ENCODE measurements at places on chromosomes 7 and 10.

DNA sequence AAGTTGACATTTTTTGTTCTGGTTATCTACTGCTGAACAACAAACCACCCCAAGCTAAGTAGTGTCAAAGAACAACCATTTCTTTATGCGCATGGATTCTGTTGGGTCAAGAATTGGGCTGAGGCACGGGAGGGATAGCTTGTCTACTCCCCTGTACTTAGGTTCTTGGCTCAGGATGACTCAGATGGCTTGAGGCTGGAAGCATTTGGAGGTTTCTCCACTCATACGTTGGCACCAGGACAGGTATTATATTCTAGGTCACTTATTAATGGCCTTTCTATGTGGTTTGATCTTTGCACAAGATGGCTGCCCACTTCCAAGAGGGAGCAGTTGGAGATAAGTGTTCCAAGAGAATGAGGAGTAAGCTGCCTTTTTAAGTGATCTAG lies 11.8 kb upstream of the TFAM start:
- no peak for DNase-seq

- DNase-seq, result no peak
Measured at GRCh38 chr7:64863021-64863420, 40.1 kb upstream of the ZNF273 start.

- DNase-seq, result no peak
Measured at GRCh38 chr10:49540056-49540797, 1.3 kb upstream of the ERCC6 start.

GRCh38 chr7:95545007-95545615 lies 51.2 kb downstream of the PDK4 start:
- DNase-seq, result no peak

GRCh38 chr10:98312349-98312748 lies 44.4 kb upstream of the LOXL4 start:
- no peak for DNase-seq

DNA sequence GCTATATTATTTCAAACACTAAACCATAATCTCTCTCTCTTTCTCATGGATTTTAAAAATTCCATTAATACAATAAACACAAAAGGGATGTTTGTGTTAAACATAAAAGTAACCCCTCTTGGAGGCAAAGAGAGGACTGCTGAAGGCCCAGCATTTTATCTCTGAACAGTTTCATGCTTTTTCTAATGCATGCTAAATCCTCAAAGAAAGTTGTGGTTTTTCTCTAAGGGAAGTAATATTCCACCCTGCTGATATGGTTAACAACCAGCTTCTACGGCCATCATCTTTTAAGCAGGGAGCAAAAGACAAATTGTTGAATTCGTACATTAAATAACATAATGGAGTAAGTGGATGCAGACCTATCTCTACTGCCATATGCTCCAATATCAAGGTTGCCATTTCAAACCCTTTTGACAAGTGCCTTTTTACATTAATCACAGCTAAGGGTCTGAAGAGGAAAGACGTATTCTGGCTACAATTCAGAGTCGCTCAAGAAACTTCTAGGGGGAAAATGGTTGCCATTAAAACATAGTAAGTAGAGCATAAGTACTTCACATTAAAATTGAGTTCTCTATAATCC lies 103.1 kb downstream of the SLC25A13 start:
- DNase-seq, result no peak

- no peak for DNase-seq
Measured at GRCh38 chr10:73814896-73815718, 3.7 kb upstream of the NDST2 start.

- DNase-seq, result no peak
Measured at GRCh38 chr7:39693812-39694211, 70.4 kb downstream of the RALA start.

- DNase-seq, result no peak
Measured at GRCh38 chr7:99422186-99422585, 13.4 kb downstream of the BUD31 start.

DNA sequence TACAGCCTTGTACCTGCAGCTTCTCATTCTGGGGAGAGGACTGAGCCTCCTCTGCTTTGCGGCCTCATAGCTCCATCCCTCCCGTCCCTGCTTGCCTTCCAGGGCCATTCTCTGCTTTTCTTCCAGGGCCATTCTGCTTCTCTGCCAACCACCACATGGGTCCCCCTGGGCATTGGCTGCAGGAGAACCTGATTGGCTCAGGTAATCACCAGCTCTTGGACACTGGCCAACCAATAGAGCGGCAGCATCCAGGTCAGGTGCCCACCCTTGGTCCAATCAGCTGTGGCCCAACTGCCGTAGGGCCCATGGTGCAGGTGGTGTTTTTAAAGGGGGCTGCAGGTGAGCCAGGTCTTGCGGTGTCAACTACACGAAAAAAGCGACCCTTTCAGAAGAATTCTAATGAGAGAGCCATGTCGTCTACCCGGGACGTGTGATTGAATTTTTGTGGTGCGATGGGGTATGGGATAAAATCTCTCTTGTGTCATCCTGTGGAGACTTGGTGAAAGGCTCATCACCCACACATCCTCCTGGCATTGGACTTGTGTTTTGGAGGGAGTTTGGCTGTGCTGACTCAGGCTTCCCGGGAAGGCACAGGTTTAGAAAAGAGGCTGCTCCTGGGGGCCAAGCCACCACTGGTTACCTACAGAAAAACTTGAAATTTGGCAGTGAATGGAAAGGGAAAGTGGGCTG lies 46.0 kb upstream of the PODXL start:
- DNase-seq, result no peak

DNA sequence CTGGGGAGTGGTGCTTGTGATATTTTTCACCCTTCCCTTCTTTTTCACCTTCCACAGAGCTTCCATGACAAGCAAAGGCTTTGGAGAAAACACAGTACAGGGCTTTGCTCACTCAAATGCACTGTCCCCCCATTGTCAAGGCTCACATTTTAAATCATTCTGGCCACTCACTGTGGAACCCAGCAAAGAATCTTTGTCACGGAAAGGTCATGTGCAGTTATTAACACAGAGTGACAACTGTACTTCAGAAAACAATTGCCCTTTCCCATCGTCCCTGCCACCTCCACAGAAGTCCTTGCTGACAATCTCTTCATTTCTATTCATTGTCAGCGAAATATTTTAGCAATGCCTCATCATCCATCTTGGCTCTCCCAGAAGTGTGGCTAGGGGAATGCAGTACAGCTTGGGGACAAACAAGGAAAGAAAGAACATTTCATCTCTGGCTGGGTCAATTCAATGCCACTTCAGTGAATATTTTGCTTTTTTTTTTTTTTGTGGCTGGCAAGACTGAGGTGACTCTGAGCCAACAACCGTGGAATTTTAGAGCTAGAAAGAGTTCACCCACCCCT lies 851.0 kb downstream of the KCNMA1 start:
- no peak for DNase-seq

DNA sequence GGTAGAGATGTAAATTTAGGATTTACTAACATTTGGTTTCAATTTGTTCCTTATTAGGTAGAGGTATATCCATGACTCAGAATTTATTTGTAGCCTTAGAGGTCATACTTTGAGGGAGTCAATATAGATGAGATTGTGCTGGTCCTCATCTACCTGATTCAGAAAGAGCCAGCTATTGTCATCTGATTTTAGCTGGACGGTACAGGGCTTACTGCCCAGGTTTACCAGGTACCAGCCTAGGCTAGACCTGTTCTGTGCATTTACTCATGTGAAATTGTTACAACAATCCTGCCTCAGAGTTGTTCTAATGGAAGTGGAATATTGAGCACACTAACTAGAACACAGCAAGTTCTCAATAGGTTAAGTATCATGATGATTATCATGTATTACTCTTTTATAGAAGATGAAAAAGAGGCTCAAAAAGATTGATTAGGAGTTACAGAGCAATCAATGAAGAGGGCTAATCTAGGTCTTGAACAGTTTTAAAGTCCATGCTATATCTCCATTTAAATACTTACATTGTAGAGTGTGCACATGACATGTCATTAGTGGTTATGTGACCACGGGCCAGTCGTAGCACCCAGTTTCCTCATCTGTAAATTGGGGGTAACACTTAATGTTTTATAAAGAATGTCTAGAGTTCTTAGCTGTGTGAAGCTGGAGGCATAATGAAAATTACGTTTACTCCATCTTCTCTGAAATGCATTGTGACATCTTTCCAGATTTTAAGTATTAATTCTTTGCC lies 42.1 kb downstream of the TRIM24 start:
- no peak for DNase-seq

GRCh38 chr7:152986376-152986775 lies 226.8 kb downstream of the ACTR3B start:
- no peak for DNase-seq

DNA sequence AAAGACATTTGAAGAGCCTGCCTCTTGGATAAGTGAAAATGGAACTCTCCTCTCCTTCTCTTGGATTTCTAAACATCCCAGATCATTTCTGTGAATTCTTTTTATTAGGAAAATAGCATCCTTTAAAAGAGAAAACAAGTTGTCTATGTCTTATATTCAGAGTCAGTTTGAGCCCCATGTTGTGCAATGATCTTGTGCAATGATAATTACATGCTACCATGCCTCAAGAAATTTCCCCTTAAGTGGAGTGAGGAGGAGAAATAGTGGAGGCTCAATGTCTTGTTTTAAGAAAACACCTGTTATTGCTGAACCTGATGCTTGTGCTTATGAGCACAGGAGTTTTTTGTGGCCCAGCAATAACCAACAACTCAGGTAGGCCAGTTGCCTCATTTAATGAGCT lies 103.6 kb downstream of the NPSR1 start:
- no peak for DNase-seq

- DNase-seq, result no peak
Measured at GRCh38 chr10:82932451-82932850, 1057.5 kb downstream of the NRG3 start.

DNA sequence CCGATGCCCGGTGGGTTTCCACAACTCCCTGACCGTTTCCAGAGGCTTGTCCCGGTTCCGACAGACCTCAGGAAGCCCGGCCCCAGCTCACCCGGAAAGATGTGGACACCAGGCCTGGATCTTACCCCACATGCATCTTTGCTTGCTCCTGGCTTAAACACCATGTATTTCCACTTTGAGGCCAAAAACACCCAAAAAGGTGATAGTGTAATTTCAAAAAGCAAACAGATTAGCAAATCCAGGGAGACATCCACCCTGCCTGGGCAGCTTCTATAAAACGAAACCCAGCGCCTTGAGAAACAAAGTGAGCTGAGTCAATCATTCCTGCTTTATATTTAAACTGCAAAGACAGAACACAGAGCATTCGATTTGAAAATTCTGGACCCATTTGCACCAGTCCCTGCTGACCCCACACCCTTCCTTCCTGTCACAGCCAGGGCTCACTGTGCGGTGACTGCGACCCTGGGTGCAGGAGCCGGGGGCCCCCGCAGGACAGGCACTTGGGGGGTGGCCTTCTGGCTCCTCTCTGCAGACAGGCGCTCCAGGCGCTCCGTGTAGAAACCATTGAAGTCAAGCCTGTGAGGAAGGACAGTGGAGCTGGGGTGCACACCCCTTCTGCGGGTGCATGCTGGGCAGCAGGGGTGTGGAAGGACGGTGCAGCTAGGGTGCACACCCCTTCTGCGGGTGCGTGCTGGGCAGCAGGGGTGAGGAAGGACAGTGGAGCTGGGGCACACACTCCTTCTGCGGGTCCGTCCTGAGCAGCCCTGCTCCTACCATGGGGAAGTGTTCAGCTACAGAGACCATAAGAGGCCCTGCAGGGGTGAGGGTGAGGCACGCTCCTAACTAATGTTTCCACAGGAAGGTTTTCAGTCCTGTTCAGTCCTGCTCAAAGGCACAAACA lies 2.9 kb upstream of the ADAM8 start:
- DNase-seq, result no peak

- DNase-seq, result no peak
Measured at GRCh38 chr10:131896403-131896802, 4.4 kb upstream of the PPP2R2D start.

GRCh38 chr7:5694221-5694754 lies 87.2 kb downstream of the RNF216 start:
- no peak for DNase-seq

GRCh38 chr7:43650457-43651052 lies 67.6 kb downstream of the STK17A start:
- DNase-seq, result no peak

DNA sequence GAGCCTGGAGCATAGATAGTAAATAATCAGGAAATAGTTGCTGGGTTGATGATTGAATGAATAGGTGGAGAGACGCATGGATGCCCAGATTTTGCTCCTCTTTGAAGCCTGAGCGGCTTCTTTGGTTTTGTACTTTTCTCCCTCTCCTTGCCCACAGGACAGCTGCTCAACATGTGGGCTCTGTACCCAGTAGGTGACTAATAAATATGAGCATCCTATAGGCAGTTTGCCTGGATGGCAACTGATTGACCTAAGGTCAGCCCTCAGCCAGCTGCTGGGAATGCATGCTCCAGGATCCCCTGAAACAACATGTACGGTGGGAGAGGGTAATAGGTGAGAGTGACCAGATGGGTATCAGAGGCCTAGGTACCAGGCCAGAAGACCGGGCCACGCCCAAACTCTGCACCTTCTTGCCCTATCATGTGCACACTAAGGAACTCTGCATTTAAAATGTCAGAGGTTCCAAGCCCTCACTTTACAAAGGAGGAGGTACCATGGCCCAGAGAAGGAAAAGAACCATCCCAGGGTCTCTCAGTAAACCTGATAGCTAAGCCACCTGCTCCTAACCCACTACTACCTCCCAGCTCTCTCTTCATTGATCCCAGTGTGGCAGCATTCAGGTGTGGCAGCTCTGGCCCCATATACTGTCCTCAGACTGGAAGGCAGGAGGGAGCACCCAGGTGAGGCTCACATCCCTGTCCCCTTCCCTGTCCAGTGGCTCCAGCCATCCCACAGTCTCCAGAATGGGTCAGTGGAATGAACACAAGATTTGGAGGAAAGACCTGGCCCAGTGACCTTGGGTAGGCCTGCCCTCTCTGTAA lies 2.7 kb upstream of the ZCCHC24 start:
- DNase-seq, result no peak

DNA sequence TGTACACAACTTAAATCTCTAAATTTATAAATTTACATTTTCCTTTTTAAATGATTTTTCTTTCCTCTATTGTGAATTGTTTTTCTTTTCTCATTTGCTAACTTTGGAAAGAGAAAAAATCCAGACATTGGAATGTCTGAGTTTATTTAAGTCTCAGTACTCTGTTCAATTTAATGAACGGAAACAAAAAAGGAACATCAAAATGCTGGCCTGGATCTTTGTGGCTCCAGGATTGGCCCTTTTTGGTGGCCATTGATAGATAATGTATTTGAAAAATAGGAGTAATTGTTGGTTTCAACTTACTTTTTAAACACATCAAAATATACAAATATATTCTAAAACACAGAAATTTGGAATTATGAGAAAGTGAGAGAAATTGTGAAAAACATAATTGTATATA lies 336.0 kb downstream of the SUGCT start:
- no peak for DNase-seq

GRCh38 chr10:121526135-121526790 lies 72.0 kb downstream of the FGFR2 start:
- DNase-seq, result no peak

- no peak for DNase-seq
Measured at GRCh38 chr10:77744245-77744644, 106.6 kb upstream of the KCNMA1 start.

GRCh38 chr10:103824281-103824680 lies 31.1 kb downstream of the SH3PXD2A start:
- no peak for DNase-seq

DNA sequence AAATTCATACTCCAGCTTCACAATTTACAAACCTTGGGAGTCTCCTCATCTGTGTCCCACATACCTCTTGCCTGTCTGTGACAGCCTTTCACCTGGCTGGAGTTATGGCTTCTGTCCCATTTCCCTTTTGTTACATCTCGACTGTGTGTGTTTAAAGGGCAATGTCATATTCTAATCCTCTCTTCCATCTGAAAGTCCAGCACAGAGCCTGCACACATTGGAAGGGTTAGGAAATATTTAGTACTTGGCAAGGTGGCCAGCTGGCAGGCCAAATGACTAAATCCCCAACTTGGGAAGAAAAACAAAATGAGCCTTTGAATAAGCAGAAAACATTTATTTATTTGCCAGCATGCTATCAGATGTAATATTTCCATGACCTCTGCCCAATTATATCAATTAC lies 120.1 kb upstream of the STK17A start:
- DNase-seq, result no peak
